Activated B cell treated with CpG ODN at 0.5 μM for 24 hours (primary cell): ENCODE measurements at places on chromosomes 7 and 10.

- H3K4me3 ChIP-seq = no peak overlapping the region
- no peaks in the 10 kb centered on the region for H3K27me3 ChIP-seq
- no peak overlapping the region for H3K27ac ChIP-seq
- H3K36me3 ChIP-seq = no peaks in the 10 kb centered on the region
- no peaks in the 10 kb centered on the region for H3K4me1 ChIP-seq
Observed at GRCh38 chr7:18798088-18798906, 302.7 kb downstream of the HDAC9 start.

DNA sequence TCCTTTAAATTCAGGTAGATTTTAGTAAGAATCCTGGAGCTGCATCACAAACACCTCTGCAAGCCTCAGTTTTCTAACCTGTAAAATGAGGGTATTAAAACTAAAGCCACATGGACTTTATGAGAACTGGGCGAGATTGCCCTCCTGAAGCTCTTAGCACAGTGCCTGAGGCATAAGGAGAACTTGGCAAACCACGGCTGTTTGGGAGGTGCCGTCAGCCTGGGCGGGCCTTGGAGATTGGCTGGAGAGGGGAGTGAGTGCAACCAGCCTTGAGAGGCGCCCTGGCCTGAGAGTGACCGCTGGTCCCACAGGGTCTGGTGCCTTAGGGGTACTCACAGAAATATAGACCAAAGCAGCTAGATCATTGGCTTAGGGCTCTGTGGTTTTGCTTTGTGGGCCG, 5.4 kb upstream of the TNS3 start:
- H3K4me3 ChIP-seq = no peak overlapping the region
- H3K36me3 ChIP-seq = no peaks in the 10 kb centered on the region
- peaks cover 30% of the 10 kb centered on the region for H3K4me1 ChIP-seq
- no peak overlapping the region for H3K27ac ChIP-seq
- no peaks in the 10 kb centered on the region for H3K27me3 ChIP-seq

DNA sequence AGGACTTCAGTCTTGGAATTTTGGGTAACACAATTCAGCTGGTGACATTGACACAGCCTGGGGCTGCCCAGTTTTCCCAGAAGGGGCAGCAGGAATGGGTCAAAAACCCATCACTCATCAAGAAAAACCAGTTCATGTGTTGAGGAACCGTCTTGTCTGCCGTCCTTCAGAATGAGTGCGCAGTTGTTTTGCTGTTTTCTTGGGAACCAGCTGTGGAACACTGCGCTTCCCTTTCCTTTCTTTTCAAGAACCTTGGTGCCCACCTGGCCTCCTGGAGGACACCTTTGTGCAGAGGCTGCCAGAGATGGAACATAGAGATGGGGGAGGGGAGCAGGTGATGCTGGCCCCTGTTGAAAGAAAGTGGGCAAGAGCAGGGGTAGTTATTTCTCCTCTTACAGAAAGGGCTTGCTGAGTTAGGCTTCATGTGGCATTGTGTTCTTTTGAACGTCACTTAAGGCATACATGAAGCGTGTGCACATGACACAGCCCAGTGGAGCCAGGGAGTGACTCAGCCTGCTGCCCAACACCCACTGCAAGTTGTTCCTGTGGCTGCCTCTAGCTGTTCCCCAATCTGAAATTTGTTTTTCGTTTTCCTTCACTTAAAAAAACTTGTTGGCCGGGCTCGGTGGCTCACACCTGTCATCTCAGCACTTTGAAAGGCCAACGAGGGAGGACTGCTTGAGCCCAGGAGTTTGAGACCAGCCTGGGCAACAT, 87.4 kb upstream of the TNS3 start:
- peaks cover 1% of the 10 kb centered on the region for H3K36me3 ChIP-seq
- H3K4me3 ChIP-seq = peak overlapping the region; percentile 67
- DNase-seq = peak; percentile 63

DNA sequence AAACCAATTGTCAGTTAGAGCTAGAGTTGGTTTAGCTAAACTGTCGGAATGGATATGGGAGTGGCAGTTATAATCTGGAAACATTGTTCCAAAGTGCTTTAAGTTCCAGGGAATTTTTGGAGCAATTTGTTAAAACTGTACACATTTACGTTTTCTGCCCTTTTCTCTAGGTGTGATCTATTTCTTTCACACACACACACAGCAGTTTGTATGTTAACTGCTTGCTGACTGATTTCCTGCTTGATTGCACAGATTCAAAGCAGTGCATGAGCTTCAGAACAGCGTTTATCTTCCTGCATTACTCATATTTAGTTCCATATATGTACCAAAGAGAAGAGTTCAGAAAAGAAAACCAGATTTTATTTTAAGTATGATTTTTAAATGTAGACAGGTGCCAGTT, 57.9 kb downstream of the MGMT start:
- H3K36me3 ChIP-seq = peaks cover 25% of the 10 kb centered on the region
- H3K27ac ChIP-seq = no peak overlapping the region
- DNase-seq = no peak
- H3K4me1 ChIP-seq = no peaks in the 10 kb centered on the region
- H3K27me3 ChIP-seq = no peaks in the 10 kb centered on the region
- no peak overlapping the region for H3K4me3 ChIP-seq

GRCh38 chr7:44145479-44145968, 4.4 kb upstream of the MYL7 start:
- no peaks in the 10 kb centered on the region for H3K27me3 ChIP-seq
- peak; percentile 37 for DNase-seq
- H3K4me1 ChIP-seq = peaks cover 14% of the 10 kb centered on the region

GRCh38 chr7:148274118-148274517, 316.4 kb upstream of the C7orf33 start:
- no peaks in the 10 kb centered on the region for H3K27me3 ChIP-seq
- no peaks in the 10 kb centered on the region for H3K36me3 ChIP-seq
- no peak overlapping the region for H3K27ac ChIP-seq
- peaks cover 30% of the 10 kb centered on the region for H3K4me1 ChIP-seq
- no peak overlapping the region for H3K4me3 ChIP-seq
- no peak for DNase-seq
